ENCODE measurements at places on chromosomes 11 and 22.

DNA sequence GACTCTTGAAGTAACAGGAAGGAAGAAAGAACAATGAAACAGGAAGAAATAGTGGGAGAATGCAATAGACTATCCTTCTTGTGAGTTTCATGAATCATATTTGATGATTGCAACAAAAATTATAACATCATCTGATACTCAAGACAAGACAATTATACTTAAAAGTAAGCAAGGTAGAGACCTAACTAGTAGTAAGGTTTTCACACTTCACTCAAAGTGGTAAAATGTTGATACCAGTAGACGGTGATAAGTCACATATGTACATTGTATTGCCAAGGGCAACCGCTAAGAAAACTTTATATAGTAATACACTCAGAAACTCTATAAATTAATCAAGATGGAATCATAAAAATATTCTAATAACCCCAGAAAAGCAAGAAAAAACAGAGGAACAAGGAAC is 107.8 kb downstream of the CYP2R1 start:
- no peak for DNase-seq

- no peak for DNase-seq
Measured at GRCh38 chr11:124868331-124869274, 3.4 kb downstream of the ROBO3 start.

DNA sequence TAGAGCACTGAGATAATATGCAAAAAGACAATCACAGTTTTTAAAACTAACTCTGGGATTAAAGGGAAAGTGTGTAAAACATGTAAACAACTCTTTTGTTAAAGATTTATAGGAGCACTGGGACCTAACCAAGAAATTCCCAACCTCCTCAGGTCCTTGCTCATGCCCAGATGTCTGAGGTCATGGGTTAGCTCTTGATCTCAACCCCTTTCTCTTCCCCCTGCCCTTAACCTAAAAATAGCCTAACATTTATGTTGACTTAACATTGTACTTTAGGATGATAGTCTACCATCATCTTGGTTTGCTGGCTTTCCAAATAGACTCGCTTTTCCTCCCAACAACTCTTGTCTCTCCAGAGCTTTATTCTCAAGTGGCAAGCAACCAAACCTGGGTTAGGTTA is 258.2 kb upstream of the FAT3 start:
- no peak for DNase-seq

GRCh38 chr22:50737728-50738648 is at the start of gene ACR:
TSS of gene ACR (plus strand) at chr22:50738204. CDS start at chr22:50738236, 32 bp downstream.
- DNase-seq = no peak

- no peak for DNase-seq
Measured at GRCh38 chr11:18669711-18670110, 28.9 kb upstream of the TMEM86A start.

DNA sequence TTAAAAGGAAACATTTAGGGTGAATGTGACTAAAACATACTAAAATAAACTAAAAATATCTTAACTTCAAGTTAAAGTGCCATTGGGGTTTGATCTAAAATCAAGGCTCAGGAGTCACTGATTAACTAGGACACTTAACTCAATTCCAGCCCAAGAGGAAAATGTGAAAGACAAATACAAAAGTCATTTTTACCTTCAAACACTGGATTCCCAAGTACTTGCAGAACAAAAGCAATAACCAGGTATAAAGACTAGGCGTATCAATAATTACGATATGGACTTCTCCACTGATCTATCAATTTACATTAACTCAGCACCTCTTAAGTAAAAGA is 15.6 kb downstream of the ALKBH8 start:
- no peak for DNase-seq

DNA sequence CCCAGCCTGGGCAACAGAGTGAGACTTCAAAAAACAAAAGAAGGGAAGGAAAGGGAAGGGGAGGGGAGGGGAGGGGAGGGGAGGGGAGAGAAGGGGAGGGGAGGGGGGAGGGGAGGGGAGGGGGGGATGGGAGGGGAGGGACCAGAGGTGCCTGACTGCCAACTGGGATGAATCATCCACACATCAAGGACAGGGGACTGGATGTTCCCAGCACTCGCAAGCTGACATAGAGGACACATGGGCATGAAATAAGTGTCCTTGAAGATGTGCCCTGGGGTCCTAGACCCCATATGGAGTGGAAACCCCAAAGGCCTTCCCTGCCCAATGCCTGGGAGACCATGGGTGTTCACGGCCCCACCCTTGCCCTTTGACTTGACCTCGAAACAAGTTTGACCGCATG is 19.8 kb downstream of the TST start:
- DNase-seq = no peak

GRCh38 chr11:15941206-15941770 is 415.1 kb downstream of the SOX6 start:
- DNase-seq = peak; percentile 28

GRCh38 chr11:84719935-84720577 is 907.1 kb downstream of the DLG2 start:
- DNase-seq = no peak

DNA sequence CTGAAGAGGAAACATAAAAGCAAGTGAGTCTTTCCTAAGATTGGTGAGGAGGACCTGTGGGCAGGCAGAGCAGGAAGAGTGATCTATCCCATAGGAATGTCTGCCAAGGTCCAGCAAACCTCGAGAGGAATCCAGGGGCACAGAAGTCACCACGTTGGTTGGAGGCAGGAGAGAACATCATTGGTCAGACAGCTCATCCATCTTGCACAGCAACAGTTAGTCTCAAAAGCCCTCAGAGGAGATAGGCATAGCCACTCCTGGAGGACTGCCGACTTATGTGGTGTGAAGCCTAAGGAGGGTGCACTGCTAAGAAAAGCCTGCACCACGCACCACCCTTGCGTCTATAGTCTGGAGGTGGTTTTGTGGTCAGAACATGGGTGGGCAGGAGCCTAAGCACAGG is 109.1 kb downstream of the RASSF10 start:
- peak; percentile 96 for DNase-seq

- no peak for DNase-seq
Measured at GRCh38 chr22:46360891-46361290, 25.4 kb downstream of the TRMU start.

DNA sequence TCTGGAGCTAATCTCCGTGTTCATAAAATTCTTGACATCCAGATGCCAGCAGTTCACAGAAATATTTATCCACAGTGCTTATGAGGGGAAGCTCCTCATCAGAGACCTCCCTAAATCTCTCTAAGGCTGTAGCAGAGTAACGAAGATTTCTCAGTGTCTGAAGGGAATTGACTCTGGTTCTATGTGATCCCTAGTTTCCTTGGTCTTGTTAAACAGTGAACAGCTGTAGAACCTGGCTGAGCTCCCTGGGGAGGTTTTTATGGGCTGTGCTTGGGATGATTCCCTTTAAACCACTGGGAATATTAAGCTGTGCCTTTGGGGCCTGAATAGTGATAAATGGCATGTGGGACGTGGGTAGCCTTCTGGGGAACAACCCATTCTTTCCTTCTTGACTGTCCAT is 43.7 kb upstream of the ARHGAP20 start:
- DNase-seq = no peak

DNA sequence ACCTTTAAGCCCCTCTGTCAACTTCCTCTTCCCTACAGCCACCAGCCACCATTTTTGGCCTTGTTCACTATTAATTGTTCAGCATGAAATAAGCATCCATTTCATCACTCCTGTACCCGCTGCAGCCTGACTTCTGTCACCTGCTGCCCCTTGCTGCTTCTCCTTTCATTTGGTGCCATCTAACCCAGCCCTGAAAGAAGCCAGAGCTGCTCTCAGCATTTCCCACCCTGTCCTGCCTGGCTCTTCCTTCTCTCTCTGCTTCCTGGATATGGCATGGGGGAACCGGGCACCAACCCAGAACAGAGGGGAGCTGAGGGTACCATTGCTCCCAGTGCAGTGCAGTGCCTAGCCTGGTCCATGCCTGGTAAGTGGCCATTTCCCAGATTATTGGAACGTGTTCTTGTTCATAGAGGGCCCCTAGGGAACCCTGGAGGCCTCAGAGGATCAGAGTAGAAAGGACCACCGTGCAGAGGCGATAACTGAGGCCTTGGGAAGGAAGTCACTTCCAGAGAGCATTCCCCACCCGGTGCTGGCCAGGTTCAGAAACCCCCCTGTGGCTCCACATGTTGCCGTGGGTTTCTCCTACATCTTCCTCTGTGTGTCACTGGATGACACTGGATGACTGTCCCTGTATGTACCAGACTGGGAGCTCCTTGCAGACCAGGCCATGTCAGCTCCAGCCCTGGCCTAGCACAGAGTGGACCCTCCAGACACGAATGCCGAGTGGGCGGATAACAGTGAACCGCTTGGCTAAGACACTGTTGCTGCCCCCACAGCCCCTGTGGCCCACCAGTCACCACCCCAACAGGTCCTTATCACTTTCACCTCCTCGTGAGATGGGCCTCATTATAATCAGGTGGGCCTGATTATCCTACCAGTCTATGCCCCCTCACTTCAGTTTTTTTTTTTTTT is 4.7 kb downstream of the YDJC start:
- DNase-seq = no peak

- no peak for DNase-seq
Measured at GRCh38 chr11:2300936-2301630, 635 bp downstream of the C11orf21 start.

DNA sequence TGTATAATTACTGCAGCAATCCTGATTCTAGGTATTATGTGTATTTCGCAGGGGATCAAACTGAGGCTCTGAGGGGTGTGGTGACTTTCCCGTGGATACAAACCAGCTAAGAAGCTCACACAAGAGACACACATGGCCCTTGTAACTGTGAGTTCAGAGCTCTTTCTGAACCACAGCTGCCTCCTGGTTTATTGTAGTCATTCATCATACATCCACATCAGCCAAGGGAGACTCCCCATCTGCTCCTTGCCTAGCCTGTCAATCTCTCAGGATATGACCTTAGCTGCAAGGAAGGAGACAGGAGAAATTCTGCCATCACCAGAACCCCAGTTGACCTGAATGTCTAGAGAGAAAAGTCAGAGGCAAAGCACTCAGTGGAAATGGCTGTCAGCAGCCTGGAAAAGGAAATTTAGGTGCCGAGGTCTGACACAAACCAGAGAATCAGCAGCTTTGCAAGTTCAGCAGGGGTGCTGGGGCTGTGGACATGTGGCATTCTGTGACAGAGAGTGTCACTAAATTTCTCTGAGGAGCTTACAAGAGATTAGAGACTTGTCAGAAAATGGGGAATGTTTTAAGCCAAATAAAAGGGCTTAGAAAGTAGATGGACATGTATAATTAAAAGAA is 209.5 kb downstream of the AASDHPPT start:
- DNase-seq = peak; percentile 25

- no peak for DNase-seq
Measured at GRCh38 chr11:35230388-35230787, 91.4 kb downstream of the CD44 start.

DNA sequence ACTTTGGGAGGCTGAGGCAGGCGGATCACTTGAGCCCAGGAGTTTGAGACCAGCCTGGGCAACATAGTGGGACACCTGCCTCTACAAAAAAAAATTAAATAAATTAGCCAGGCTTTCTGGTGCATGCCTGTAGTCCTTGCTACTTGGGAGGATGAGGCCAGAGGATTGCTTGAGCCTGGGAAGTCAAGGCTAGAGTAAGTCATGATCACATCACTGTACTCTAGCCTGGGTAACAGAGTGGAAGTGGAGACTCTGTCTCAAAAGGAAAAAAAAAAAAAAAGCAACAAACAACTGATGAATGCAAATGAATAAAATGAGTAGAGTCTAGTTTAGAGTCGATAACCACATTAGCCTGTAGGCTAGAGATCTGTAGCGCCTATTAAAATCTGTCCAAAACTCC is 3.9 kb upstream of the BCL2L13 start:
- DNase-seq = no peak

- no peak for DNase-seq
Measured at GRCh38 chr11:35978183-35978582, 34.3 kb downstream of the LDLRAD3 start.

DNA sequence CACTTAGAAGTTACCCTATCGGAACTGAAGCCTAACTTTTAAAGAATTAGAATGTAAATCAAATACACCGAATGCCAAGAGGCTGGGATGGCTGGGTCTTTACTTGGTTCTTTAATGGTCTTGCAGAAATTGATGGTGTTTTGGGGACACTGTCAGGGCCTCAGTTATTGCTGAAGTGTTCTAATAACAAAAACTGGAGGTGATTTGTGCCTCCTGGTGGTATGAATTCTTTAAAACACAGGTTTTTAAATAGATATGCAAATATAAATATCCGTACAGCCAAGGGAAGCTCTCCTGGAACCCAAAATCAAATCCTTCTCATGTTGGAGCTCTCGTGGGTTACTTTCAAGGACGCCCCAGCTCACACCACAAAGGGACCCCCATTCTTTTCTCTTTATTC is 19.3 kb upstream of the TMPRSS5 start:
- no peak for DNase-seq

- no peak for DNase-seq
Measured at GRCh38 chr11:111474432-111474831, 37.8 kb downstream of the BTG4 start.

DNA sequence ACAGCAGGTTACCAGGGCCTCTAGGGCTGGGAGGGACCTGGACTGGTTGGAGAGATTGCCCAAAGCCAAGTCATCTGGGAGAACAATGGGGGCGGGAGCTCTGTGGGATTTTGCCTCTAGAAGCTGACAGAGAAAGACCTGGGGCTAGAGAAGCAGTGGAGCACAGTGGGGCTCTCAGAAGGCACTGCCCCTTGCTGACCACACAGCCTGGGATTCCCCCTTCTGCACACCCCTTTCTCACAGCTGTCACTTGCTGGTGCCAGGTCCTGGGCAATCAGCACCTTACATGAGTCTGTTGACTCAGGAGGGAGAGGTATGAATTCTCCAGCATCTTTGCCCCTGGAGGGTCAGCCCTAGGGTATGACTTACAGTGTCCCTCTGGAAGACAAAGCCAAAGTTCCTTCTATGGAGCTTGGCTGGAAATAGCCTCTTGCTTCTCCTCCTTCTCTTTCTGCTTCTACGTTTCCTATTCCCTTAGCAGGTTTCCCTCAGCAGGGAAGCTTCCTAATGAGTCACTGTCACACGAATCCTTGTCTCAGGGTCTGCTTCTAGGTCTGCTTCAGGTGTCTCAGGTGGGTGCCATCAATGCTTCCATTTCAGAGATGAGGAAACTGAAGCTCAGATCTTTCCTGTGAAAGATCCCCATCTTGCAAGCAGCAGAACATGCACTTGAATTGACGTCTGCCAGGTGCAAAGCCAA is 27.0 kb downstream of the GDPD5 start:
- no peak for DNase-seq

DNA sequence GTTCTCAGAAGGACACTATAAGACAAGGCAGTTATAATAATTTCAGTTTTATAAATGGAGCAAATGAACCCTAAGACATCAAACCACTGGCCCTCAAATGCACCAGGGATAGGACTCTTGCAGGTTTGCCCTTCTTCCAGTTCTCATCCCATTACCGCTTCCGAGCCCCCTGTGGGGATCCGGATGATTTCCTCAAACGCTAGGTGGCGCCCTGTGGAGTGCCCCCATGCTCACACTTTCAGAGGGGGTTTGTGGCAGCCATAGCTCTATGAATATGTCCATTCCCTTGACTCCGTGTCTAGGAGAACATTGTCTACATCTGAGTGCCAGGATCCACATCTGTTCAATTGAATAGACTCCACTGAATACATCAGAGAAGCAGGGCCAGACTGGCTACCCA is 816.3 kb downstream of the NTM start:
- no peak for DNase-seq

- no peak for DNase-seq
Measured at GRCh38 chr11:40841231-40841630, 618.2 kb downstream of the LRRC4C start.

GRCh38 chr11:73360743-73361369 is 15.3 kb upstream of the RELT start:
- DNase-seq = no peak

- peak; percentile 90 for DNase-seq
Measured at GRCh38 chr22:29310863-29311339, 4.5 kb downstream of the GAS2L1 start.

GRCh38 chr22:25051983-25052710 is 99.6 kb downstream of the KIAA1671 start:
- DNase-seq = no peak

All from skeletal muscle cell (primary cell).